Fibroblast of lung (primary cell): ENCODE measurements at places on chromosomes 12 and 14. TPM values are rescaled to one million over a fixed set of nuclear protein-coding genes. Genes with fewer than 3 reads are reported as not detected.

WSCD2 gene
- total RNA-seq: under 0.01 TPM in 1 of 2 replicates, not detected in the other

GRCh38 chr14:88380405-88380804 is 5.1 kb upstream of the SPATA7 start:
- H3K4me1 ChIP-seq: no peaks in the 10 kb centered on the region
- H3K4me3 ChIP-seq: no peak overlapping the region
- no peak overlapping the region for H3K27ac ChIP-seq
- DNase-seq: peak; percentile 18
- no peaks in the 10 kb centered on the region for H3K36me3 ChIP-seq

LRP1 gene
- 377 and 464 TPM in 2 replicates for total RNA-seq

- peaks cover 15% of the 10 kb centered on the region for H3K4me1 ChIP-seq
- peak; percentile 96 for DNase-seq
- no peak overlapping the region for H3K4me3 ChIP-seq
- peak overlapping the region; percentile 69 for H3K27ac ChIP-seq
- no peaks in the 10 kb centered on the region for H3K36me3 ChIP-seq
Measured at GRCh38 chr14:59333668-59334067, 131.5 kb downstream of the GPR135 start.

DNA sequence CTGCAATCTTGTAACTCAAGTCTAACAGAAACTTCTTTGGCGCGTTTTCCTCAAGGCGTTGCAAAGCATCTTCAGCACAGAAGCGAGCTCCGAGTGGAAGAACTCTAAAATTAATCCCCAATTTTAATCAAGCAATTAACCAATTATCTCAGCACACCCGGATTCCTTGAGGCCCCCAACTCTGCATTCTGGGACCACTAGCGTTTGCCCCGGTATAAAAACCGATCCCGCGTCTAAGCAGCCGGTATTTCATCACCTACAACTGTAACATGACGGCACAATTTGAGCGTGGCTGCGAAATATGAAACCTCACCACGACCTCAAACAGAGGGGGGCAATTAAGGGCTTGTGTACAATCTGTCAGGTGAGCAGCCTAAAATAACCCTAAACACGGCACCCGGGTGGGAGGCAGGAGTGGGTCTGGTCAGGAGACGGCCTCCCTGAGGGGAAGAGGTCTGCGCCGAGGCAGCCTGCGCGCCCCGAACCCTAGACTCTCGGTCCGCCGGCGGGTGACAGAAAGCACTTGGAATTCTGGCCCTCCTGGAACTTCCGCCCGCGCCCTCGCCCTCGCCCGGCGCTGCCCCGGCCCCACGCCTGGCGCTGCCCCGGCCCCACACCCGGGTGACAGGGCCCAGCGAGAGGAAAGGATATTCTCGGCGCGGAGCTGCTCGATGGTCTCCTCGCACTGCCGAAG is 594 bp downstream of the ZCCHC8 start:
- H3K27ac ChIP-seq: peak overlapping the region; percentile 99
- H3K27me3 ChIP-seq: no peaks in the 10 kb centered on the region

- H3K36me3 ChIP-seq: no peaks in the 10 kb centered on the region
- no peak overlapping the region for H3K4me3 ChIP-seq
- peaks cover 2% of the 10 kb centered on the region for H3K4me1 ChIP-seq
- H3K27ac ChIP-seq: no peak overlapping the region
Measured at GRCh38 chr12:124725597-124726237, 137.9 kb downstream of the SCARB1 start.
